Neural cell (in vitro differentiated cells): ENCODE measurements at places on chromosomes 6 and 20. TPM values are rescaled to one million over a fixed set of nuclear protein-coding genes. Genes with fewer than 3 reads are reported as not detected.

REM1 gene
- not detected in 2 replicates for polyA plus RNA-seq

BMP6 gene
- 1.8 and 2.4 TPM in 2 replicates for polyA plus RNA-seq

CD83 gene
- polyA plus RNA-seq = 15.8 and 17.0 TPM in 2 replicates

TREM1 gene
- not detected in 2 replicates for polyA plus RNA-seq

UBE2C gene
- polyA plus RNA-seq = 2.5 and 4.9 TPM in 2 replicates

PRR18 gene
- not detected in 2 replicates for polyA plus RNA-seq

SOD2 gene
- polyA plus RNA-seq = 117 and 137 TPM in 2 replicates

SLA2 gene
- 0.33 TPM in 1 of 2 replicates, not detected in the other for polyA plus RNA-seq

RAB44 gene
- polyA plus RNA-seq = not detected in 2 replicates

ENPP3 gene
- polyA plus RNA-seq = 0.50 TPM in 1 of 2 replicates, not detected in the other

FAM209B gene
- 1.1 TPM in 1 of 2 replicates, not detected in the other for polyA plus RNA-seq

HLA-DRB5 gene
- polyA plus RNA-seq = not detected in 2 replicates

SNHG17 gene
- 20.4 and 23.1 TPM in 2 replicates for polyA plus RNA-seq

PCSK2 gene
- 27.9 and 29.8 TPM in 2 replicates for polyA plus RNA-seq

TTBK1 gene
- polyA plus RNA-seq = 4.2 and 6.8 TPM in 2 replicates

JPH2 gene
- polyA plus RNA-seq = not detected in 2 replicates

LHFPL5 gene
- polyA plus RNA-seq = 0.17 TPM in 1 of 2 replicates, not detected in the other

CRIP3 gene
- polyA plus RNA-seq = 3.7 and 11.6 TPM in 2 replicates
